ENCODE measurements at places on chromosomes 11 and 22.

DNA sequence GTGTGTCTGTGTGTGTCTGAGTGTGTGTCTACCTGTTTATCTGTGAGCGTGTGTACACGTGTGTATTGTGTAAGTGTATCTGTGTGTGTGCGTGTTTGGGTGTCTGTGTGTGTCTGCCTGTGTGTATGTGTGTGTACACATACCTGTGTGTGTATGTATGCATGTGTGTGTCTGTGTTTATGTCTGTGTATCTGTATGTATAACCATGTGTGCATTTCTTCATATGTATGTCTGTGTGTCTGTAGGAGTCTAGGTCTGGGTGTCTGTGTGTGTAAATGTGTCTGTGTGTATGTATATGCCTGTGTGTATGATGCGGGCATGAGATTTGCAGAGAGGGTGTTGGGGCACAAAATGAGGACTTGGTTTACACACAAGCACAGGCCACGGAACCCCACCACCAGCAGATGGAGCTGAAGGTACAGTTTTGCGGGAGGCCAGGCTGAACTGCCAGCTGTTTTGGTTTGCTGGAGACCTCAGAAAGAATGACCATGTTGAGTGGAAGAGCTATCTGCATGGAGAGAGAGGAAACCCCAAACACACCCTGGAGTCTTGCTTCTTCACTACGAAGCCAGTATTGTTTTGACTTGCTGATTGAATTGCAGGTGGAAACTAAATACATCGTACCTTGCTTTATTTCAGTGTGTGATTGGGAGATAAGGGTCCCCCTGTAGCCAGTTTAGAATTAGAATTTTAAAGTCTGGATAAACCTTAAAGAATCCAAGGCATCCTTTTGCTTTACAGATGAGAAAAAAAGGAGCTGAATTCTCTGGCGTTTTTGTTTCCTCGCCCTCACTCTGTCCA lies 497.2 kb downstream of the NTM start:
- peak; percentile 13 for DNase-seq

DNA sequence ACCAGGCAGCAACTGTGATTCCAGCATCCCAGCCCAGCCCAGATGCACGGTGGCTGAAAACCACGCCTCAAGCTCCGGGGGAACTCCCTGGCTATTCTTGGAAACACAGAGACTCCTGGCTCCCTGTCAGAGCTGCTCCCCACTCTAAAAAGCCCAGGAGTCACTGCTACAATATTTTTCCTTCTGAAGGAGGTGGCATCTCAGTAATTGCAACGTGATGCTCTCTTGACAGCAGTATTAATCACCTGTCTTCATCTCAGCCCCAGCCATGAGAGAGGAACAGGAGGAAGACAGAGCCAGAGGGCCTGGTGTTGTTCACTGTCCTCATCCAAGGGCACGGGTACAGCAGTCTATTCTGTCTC lies 26.9 kb downstream of the DRD2 start:
- no peak for DNase-seq

- no peak for DNase-seq
Observed at GRCh38 chr22:36493690-36494110, 12.3 kb upstream of the TXN2 start.

GRCh38 chr11:65576867-65577755 lies 1.3 kb downstream of the EHBP1L1 start:
- peak; percentile 45 for DNase-seq

DNA sequence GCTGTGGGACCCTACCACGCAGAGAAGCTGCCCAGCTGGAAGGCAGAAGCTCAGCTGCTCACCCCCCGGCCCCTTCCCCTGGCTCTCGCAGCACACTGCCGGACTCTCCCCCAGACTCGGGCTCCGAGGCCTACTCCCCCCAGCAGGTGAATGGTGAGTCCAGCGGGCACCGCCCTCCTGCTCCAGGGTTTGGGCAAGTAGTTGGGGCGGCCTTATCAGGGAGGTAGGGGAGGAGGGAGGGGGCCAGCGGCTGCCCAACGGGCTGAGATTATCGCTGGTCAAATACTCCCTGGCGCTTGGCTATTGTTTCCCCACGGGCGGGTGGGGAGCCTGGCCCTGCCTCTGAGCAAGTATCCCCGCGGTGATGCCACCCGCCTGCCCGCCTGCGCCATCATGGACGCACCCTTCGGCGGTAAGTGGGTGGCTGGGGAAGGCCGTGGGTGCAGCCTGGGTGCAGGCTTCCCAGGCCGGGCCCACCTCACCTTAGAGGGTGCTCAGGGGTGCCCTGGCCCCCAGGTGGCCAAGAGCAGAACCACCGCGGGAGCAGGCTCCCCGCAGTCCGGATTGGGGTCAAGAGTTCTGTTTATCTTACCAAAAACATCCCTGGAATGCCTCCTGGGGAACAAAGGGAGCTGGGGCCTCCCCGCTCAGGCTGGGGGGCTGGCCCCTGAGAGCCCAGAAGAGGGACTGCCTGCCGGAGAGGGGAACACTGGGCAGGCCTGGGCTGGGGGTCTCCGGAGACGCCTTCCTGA lies 16.9 kb downstream of the MYRF start:
- no peak for DNase-seq

- no peak for DNase-seq
Observed at GRCh38 chr11:86490582-86490981, 115.9 kb downstream of the CCDC81 start.

DNA sequence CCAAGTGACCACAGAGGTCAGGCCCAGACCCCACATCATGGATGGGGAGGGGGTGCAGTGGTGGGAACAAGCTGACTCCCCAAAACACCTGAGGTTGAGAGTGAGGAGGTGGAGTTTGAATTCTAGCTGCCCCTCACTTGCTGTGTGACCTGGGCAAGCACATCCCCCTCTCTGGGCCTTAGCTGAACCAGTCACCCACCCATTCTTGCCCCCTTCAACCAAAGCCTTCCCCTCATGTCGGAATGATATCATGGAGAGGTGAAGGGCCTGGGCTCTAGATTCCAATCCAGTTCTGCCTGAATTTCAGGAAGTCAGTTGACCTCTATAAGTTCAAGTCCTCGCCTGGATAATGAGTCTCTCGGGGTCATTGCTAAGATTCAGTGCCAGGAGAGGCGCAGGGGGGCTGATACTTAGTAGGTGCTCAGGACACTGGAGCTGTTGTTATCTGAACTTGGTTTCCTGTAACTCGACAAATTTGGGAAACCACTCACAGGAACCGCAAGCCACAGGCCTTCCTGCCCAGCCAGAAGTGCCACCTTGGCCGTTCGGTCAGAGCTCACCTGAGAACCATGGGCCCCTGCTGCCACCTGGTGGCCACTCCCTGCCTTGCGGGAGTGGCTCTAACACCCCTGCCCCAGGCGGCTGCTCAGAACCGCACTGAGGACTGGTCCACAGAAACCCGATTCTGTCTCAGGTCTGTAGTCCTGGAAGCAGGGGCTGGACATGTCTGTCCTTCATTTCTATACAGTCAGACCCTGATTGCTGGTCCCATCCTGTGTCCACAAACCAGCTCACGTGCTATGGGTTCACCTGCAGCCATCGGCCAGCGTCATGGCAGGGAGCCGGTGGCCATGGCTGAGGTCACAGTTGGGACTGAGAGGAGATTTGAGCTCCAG lies 6.9 kb downstream of the CDC42EP1 start:
- peak; percentile 93 for DNase-seq

GRCh38 chr11:115222218-115222862 lies 281.9 kb downstream of the CADM1 start:
- peak; percentile 47 for DNase-seq

- DNase-seq, result no peak
Observed at GRCh38 chr22:47801541-47802245, 1039.2 kb downstream of the TBC1D22A start.

DNA sequence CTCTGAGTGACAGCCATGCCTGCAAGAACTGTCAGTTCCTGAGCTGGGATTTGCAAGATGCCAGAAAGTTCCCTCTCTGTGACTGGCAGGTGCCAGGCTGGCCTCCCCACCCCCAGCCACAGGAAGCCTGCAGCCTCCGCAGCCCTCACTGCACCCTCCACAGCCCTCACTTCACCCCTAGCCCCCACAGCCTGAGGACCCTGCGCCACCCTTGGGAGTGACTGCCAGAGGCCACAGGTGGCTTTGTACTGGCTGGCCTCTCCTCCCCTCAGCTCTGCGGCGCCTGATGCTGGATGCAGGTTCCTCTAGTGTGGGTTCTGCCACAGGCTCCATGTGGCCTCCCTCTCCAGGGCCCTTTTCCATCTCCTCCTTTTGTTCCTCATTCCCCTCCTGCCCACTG lies 28.7 kb downstream of the MPPED1 start:
- DNase-seq, result no peak

- DNase-seq, result peak; percentile 33
Observed at GRCh38 chr22:29308791-29309262, 2.4 kb downstream of the GAS2L1 start.

- DNase-seq, result no peak
Observed at GRCh38 chr11:3103076-3103475, 45.9 kb upstream of the CARS1 start.

DNA sequence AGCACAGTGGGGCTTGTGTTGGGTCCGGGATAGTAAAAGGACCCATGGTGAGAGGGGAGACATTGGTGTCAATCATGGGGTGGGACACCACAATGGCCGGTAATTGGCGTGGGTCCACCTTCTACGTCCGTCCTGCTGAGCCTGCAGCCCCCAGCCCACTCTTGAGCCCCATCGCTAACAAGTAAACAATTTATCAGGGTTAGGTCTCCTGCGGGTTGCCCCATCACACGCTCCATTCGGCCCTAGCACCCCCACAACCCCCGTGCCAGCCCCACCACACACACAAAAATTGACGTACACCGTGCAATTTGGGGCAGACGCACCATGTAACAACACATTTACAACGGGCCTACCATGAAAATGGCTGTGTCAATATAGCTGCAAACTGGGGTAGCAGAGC lies 86.5 kb upstream of the HTATIP2 start:
- no peak for DNase-seq

- no peak for DNase-seq
Observed at GRCh38 chr11:31132531-31133421, 236.8 kb downstream of the DCDC1 start.

- DNase-seq, result no peak
Observed at GRCh38 chr11:117058761-117059261, 39.4 kb downstream of the SIK3 start.

GRCh38 chr11:114290503-114291235 lies 5.5 kb upstream of the NNMT start:
- no peak for DNase-seq

- DNase-seq, result no peak
Observed at GRCh38 chr22:50118557-50119168, 28.9 kb downstream of the MOV10L1 start.

DNA sequence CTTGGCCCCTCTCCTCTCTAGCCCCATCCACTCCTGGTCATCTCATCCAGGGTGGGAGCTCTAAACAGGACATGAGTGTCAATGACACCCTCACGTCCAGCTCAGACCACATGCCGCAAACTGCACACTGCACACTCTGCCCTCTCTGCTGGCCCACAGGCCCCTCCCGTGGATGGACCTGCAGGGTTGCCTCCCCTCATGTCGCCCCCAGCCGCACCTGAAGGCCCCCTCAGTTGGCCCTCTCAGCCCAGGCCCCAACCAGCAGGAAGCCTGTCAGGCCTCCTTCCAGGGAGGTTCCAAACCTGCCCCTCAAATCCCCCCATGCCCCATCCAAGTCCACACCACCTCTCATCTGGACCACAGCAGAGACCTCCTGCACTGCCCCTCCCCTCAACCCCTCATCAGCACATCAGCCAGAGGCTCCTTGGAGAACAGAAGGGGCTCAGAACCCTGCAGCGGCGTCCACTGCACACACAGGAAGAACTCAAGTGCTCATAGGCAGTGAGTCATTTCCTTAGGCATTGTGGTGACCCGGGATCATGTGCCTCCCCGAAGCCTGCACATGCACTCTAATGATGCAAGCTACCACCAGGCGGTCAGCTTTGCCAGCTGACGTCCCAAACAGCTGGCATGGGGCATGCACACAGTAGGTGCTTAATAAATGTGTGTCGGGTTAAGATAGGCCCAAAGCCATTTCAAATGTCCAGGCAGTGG lies 12.9 kb upstream of the CDKN1C start:
- peak; percentile 65 for DNase-seq

DNA sequence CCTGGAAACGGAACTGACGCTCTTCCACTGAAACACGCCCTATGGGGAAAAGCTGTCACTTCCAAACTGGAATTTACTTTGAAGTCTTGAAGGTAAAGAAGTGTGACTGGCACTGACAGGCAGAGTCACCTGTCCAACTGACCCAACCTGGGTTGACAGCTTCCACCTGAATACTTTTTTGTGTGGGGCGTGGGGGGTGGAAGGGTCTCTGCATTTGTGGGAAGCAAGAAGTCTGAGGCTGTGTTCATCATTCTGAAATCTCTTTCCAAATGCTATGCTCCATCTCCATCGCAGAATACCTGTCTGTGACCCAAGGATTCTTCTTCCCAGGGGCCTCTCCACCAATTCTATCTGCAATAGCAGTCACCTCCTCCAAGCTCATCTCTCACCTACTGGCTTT lies 7.8 kb downstream of the IFT27 start:
- no peak for DNase-seq

- no peak for DNase-seq
Observed at GRCh38 chr11:5596607-5597201, at the start of gene TRIM6. Gene TRIM6 (plus strand): TSS chr11:5596637. CDS start chr11:5596898, 261 bp downstream.

DNA sequence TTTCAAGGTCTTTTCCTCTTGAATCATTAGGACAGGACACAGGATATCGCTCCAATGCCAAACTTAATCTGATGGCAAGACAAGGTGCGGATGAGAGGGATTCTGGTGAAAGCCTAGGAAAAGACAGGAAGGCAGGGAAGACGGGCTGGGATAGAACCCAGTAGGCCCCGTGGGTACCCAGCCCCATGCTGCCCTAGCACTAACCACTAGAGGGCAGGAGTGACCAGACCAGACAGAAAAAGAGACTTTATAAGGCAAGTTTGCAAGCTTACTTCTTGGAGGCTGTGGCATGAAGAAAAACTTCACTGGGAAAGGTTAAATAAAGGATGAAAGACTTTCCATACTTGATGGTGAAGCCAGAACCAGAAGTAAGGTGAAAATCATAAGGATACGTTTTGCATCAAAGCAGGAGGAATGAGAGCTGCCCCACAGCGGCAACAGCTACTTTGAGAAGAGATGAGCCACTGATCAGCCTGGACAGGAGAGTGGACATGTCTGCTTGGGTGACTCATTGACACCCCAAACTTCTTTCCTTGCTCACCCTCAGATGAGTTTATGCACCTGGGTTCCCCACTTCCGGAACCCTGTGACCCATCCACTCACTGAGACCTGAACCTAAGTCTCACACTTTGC lies 39.8 kb downstream of the SYN3 start:
- peak; percentile 25 for DNase-seq

DNA sequence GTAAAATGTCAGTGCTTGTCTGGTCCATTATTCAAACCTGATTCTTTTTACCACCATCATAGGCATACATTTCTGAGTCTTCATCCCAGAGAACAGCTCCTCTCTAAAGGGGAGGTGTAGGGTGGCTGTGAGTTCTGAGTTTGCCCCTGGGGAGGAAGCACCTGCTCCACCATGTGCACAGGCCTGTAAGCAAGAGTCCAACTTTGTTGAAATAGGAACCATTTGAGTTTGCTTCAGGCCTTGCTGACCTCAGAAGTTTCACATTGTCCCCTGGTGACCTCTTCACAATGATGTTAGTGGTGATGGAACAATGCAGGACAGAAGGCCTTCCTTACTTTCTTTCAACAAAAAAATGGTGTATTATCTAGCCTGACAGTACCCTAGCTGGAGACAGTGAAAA lies 54.6 kb upstream of the TOP3B start:
- no peak for DNase-seq

Measured in CD4-positive, alpha-beta T cell treated with Interleukin-10 for 1 hour (primary cell).